Stimulated activated CD4-positive, alpha-beta T cell treated with anti-CD3 and anti-CD28 coated beads, Interleukin-1b, Interleukin-23, amount 100 ng/mL, for 1 hour (primary cell): ENCODE measurements at places on chromosomes 16 and 17.

DNA sequence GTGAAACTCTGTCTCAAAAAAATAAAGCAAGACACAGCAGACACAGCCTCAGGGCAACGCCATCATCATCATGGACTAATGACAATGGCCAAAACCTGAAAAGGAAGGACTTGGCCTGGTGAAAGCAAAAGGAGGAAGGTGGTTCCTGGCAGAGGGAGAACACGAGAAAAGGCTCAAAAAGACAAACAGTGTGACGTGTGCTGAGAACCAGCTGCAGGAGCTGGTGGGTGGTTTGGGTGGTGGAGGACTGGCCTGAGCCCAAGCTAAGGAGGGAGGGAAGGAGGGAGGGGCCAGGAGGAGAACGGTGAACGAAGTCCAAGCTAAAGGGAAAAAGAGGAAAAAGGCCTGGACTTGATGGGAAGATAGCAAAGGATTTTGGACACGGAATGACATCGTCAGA lies 85.1 kb downstream of the SLC39A11 start:
- DNase-seq = no peak

- no peak for DNase-seq
Measured at GRCh38 chr17:75913537-75914210, 9.0 kb upstream of the MRPL38 start.

DNA sequence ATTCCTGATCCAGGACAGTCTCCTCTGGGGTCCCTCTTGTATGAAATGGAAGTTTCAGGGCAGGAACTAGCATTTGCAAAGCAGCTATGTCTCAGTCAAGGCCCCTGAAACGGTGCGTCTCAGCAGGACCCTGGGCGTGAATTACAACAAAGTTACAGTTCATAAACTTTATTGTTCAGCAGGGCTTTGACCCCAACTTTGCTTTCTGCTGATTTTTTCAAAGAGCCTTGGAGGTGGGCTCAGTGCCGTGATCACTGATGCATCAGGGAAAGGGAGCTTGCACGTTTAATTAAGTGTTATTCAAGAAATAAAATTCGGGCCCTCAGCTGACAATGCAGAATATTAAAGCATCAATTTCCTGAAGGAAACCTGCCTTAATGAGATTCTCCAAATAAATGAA lies 260.1 kb upstream of the C16orf82 start:
- no peak for DNase-seq

DNA sequence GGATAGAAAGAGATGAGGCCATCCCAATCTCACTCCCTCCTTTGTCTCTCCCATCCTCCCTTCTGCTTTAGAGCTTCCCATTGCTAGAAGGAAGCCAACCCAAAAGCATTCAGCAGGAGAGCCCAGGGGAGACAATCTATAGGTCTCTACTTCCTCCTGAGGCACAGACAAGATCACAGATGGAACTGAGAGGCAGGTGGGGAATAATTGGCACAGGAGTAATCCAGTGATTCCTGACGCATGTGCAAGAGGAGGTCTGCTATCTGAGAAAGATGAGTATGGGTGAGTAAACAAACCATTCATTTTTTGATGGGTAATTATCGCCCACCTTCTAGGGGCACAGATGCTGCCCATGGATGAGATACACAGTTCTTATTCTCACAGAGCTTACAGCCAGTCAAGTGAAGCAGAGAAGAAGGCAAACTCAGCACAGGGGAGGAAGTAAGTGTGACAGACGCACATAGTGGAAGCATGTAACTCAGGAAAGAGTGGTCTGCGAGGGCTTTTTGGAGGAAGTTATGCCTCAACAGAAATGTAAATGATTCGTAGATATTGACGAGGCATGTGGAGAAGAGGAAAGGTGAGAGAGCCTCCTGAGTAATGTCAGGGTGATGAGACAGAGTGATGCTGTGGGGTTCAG lies 88.9 kb upstream of the HLF start:
- DNase-seq = no peak

- DNase-seq = no peak
Measured at GRCh38 chr16:65783709-65784474, 582.6 kb upstream of the CDH5 start.
